Stimulated activated CD4-positive, alpha-beta T cell treated with anti-CD3 and anti-CD28 coated beads, TNF-alpha, amount 100 ng/mL, for 48 hours (primary cell): ENCODE measurements at places on chromosomes 13 and 19.

- no peak for DNase-seq
Observed at GRCh38 chr19:56118666-56119581, 2.2 kb downstream of the ZNF787 start.

DNA sequence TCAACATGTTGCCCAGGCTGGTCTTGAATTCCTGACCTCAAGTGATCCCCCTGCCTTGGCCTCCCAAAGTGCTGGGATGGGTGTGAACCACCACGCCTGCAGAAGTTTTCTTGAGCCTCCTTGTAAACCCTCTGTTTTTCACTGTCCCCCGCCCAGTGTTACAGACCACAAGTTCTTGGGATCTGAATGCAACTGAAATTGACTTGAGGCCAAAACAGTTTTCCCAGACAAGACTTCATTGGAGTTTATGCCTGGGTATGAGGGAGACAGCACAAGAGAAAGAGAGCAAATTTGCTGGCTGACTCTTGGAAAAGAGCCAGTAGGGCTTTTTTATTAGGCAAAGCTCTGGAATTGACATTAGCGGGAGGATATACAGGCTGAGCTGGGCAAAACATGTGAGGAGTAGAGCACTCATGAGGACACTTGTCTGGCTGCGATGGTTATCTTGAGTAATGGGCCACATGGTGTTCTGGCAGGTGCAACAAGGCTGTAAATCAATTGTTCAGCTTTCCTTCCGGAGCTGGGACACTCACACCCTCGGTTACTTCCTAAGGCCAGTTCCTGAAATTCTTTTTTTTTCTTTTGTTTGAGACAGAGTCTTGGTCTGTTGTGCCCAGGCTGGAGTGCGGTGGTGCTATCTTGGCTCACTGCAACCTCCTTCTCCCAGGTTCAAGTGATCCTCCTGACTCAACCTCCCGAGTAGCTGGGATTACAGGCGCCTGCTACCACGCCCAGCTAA is 12.7 kb upstream of the HNRNPL start:
- no peak for DNase-seq

- no peak for DNase-seq
Observed at GRCh38 chr19:18440415-18440877, 2.5 kb upstream of the ISYNA1 start.

DNA sequence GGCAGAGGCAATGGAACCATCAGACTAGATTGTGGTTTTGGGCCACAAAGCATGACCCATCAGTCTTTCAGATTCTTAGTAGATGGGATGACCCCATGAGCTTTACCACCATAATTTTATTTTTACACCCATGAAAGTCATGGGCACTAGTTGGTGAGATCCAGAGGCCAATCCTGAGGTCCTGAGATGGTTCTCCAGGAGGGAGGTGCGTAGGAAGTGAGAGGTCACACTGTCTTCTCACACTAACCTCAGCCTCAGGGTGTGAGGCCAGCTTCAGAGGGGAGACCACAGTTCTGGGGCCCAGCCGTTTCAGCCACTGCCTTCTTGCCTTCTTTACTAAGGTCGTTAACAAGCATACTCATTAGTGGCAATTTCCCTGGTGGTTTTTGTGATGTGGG is 106.4 kb downstream of the AKAP11 start:
- DNase-seq: no peak

GRCh38 chr13:106794117-106794516 is 226.2 kb upstream of the ARGLU1 start:
- no peak for DNase-seq

DNA sequence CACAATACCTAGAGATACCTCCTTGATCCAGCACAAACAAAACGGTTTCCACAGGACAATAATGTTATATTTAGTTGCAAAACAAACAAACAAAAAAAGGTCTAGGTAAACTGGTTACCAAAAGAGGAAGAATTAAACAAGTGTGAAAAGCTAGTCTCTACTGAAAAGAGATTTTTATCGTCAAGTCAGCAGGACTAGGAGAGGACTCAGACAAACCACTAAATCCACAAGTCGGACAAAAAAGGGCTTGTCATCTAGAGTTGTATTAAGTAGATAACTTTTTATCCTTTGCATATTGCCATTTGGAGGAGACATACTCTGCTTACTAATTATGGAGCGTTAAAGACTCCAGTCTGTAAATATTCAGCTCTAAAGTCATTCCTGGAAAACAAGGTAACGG is 9.9 kb upstream of the KPNA3 start:
- no peak for DNase-seq

DNA sequence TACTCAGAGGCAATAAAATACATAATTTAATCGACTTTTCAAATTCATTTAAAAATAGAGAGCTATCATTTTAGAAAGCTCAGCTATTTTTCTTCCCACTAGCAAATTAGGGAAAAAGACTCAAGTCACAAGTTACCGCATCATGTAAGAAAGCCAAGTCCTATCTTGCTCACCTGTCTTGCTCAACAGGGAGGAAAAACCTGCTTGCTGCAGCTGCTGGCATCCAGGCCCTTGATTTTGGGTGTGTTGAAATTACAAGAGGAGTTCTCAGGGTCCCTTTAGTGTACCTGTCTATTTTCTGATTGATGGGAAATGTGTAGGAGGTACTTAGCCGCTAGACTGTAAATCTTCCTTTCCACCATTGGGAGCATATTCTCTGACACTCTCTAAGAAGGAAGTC is 22.2 kb downstream of the SLC10A2 start:
- DNase-seq: no peak

GRCh38 chr19:2827840-2828489 is 8.3 kb downstream of the ZNF554 start:
- DNase-seq: no peak

DNA sequence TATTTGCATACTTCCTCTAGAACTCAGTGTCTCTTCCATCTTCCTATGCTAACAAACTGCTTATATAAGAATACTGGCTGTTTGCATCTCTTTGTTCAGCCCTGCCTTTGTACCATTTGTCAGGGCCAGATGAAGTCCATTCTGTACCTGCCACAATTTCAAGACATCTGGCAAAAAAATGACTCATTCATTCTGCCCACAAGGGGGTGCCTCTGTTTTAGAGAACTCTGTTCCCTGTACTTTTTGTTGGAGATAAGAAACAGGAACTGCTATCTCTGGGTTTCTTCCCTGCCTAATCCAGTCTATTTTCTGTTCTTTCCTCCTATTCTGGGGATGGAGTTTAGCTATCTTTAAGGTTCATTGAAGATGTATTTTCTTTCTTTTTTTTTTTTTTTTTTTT is 23.0 kb downstream of the ZNF568 start:
- no peak for DNase-seq

DNA sequence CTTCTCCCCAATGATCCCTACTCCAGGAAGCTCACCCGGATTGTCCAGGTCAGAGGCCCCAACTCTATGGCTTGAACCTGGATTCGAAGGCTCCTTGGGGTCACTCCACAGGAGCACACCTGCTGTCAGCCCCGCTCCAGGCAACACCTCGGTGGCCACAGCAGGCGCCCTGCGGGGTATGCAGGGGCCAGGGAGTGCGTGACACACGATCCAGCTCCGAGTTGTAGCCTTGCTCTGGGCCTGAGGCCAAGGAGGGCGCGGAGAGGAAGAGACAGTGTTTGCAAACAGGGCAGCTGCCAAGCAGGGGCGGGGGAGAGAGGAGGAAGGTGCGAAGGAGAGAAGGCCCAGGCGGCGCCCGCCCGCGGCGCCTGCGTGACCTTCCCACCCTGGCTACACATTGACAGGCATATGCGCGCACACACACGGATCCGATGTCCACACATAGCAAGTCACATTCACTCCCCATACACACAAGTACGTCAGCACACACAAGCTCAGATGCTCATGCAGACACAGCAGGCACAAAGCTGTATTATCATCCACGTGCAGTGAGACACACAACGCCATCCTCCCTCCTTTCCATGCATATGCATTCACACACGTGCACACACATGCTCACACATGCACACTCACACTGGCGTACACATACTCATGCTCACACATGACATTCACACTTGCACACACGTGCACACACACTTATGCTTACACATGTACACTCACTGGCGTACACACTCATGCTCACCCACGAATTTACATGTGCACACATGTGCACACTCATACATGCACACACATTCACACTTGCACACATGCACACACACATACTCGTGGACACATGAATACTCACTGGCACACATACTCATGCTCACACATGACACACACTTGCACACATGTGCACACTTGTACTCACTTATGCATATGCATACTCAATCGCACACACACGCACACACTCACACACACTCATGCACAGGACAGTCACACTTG is 10.4 kb downstream of the SBK2 start:
- no peak for DNase-seq

DNA sequence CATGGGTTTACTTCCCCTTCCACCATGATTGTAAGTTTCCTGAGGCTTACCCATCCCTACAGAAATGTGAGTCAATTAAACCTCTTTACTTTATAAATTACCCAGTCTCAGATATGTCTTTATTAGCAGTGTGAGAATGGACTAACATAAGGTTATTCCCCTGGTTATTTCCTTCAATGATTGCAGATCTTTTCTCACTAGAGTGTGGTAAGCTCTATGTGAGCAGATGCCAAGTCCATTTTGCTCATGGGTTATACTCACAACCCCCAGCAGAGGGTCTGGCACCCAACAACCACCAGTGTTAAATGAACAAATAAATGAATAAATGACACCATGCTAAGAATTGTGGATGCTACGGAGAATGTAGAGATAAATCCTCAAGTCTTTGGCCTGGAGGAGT is 472.8 kb downstream of the LIG4 start:
- DNase-seq: no peak

GRCh38 chr13:81116461-81117282 is 775.7 kb upstream of the SPRY2 start:
- DNase-seq: no peak

GRCh38 chr19:6551607-6552450 is 21.0 kb downstream of the TNFSF9 start:
- DNase-seq: peak; percentile 24

- DNase-seq: no peak
Observed at GRCh38 chr13:108700422-108701170, 71.2 kb downstream of the MYO16 start.

- DNase-seq: no peak
Observed at GRCh38 chr19:58007285-58007684, 4.7 kb upstream of the ZNF606 start.

- DNase-seq: no peak
Observed at GRCh38 chr13:32079587-32079986, 48.0 kb downstream of the FRY start.

GRCh38 chr13:78420814-78421213 is 182.5 kb downstream of the POU4F1 start:
- DNase-seq: no peak

DNA sequence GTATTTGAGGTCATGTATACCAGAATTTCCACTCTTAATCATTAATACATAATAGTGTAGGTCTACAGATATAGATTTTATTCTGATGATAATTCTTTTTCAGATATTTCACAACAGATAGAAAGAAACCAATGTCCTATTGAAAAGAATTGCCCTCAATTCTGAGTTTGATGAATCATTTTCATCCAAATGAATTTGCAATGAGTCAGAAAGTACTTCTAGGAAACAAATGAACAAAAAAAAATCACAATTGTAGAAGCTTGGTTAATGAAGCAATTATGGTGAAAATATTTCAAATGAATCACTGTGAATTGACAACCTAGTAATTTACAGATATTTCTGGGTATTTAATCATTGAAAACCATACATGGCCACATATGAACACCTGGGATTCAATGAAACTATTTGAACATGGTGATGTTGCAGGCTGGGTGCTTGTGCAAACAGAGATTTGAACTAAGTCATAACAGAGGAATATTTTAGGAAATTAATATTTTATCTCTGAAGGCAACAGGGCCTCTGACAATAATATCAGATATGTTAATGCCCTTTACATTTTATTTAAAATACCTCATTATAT is 360.9 kb downstream of the SLITRK5 start:
- no peak for DNase-seq

- no peak for DNase-seq
Observed at GRCh38 chr13:28041031-28041461, 52.6 kb upstream of the URAD start.

DNA sequence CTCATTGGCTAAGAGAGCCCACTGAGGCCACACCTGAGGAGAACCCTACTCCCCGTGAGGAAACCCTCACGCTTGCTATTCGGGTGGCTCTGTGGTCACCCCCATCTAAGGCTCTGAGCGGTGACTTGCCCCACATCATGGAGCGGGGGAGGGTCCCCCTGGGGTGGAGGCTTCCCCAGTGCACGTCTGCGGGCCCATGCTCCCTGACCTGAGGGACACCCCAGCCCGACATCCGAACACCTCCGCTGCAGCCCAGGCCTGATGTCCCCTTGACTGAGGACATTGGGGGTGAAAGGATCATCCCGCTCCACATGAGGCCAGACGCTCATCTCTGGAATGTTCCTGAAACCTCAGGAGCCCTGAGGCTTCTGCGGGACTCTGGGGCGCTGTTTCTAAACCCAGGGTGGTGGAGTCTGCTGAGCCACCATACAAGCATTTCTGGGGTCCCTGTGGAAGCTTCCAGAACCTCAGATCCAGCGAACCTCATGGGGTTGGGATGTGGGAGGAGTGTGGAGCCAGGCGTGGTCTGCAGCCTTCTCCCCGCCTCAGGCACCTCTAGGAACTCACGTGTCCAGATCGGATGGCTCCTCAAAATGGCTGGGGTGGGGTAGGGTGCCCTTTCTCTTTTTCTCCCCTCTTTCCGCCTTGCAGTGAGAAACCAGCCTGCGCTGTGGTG is 19.9 kb downstream of the TMED1 start:
- no peak for DNase-seq

GRCh38 chr19:17999684-18000479 is 8.1 kb upstream of the ARRDC2 start:
- no peak for DNase-seq

GRCh38 chr13:76091076-76091475 is 454.9 kb downstream of the LMO7 start:
- DNase-seq: no peak

- no peak for DNase-seq
Observed at GRCh38 chr19:38564981-38565690, 52.6 kb downstream of the MAP4K1 start.

DNA sequence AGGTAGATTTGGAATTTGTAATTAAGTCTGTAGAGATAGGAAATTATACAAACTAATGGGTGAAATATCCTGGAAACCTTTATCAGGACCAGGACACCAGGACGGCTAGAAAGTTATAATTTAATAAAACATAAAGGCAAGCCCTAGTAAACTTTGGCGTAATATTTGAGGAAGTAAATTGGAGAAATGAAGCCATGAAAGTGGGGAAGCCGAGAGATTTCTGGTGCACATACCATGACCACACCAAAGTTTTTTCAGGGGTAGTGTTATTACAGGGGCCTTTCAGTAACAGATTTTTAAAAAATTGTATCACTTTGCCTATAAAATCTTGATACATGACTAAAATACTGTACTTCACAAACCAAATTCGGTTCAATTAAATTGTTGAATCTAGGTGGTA is 54.7 kb upstream of the URAD start:
- no peak for DNase-seq

GRCh38 chr19:40719414-40719894 is 2.5 kb downstream of the ITPKC start:
- no peak for DNase-seq

DNA sequence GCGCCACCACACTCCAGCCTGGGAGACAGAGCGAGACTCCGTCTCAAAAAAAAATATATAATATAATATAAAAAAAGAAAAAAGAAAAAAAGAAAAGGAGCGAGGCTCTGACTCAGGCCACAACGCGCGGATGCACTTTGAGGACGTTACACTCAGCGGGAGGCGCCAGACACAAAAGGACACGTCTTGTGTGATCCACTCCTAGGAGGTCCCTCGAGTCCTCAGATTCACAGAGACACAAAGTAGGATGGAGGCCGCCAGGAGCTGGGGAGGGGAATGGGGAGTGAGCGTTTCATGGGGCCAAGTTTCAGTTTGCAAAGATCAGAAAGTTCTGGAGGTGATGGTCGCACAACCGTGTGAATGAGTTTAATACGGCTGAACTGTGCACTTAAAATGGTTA is 8.5 kb upstream of the ABHD17A start:
- no peak for DNase-seq
